MG63 (cell line): ENCODE measurements at places on chromosomes 2 and 18.
A peak's percentile ranks its signal among the peaks of the same experiment; 100 is the strongest.

DNA sequence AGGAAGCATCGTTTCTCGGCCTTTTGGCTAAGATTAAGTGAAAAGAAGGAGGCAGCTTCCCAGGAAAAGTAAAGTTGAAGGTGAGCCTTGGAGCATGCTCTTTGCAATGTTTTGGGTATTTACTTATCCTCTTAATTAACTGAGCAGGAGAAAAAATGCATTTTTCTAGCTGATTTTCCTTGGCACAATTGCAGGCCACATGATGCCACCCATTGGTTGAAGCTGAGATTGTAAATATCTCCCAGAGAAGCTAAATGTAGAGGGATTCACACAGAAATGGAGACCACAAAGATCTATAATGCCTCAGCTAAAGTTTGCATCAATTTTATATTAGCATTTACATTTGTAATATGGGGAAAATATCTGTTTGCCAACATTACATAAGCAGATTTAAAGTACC, 294.1 kb downstream of the KCNS3 start:
- DNase-seq: no peak

- DNase-seq: peak; percentile 10
These were observed 58.6 kb downstream of the KCNG2 start for GRCh38 chr18:79856119-79857007.

DNA sequence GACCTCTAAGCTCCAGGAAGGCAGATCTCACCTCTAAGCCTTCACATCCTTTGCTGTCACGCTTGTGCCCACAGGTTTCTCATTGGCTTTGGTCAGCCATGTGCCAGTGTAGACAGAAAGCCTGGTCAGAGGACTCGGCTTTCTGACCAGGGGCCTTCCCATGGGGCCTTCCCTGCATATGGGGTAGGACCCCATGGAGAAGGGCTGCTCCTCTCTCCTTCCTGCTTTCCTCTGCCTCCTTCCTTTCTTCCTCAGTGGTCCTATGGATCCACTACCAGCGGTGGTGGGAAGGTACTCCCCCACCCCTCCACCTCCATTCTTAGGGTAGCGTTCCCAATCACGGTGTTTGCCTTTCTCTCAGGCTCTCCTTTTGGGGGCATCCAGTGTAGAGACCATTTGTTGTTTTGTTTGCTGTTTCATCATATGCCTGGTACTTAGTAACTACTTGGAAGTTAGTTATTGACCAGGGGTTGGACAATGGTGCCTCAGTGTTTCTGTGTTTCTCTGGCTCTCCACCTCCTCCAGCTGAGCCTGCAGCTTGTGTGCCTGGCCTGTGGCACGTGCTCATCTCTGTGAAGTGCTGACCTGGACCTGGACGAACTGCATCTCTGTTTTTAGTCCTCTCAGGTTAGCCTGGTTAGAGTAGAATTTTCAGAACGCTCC, 71.6 kb downstream of the ZNF407 start:
- DNase-seq: no peak

DNA sequence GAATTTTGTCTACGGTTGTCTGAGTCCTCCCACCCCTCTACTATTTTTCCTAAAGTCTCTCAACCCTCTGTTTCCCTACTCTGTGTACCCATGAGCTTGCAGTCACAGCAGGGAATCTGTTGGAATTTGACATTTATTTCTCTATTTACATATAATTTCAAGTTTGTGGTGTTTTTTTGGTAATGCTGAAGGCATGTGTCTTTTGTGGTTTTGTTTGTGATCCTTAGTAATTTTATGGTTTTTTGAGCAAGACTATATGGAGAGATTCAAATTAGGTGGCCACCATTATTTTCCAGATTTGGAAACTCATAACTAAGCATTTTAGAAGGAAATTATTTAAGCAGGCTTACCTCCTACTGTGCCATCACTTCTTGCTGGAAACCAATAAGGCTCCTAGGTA, 27.2 kb upstream of the FBLN7 start:
- no peak for DNase-seq

GRCh38 chr2:203858176-203858575, 9.4 kb upstream of the CTLA4 start:
- DNase-seq: no peak

GRCh38 chr2:232879618-232880494, 9.8 kb downstream of the SNORC start:
- DNase-seq: no peak

GRCh38 chr2:32425719-32426141, 68.9 kb downstream of the BIRC6 start:
- DNase-seq: peak; percentile 12

DNA sequence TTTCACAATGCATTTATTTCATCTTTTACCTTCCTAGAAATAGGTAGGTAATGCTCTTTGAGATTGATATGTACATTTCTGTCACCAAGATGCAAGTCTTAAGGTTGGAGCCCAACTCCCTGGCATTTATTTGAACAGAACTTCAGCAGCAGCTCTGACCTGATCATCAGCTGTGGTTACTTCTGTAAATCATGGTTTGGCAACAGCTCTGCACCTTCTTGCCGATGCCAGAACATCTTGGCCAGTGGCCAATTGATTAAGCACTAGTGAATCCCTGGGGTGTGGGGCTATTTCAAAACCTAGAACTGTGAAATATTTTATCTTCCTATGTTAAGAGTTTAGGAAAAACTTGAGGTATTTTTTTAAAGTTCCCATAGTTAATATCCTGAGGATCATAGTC, 124.8 kb upstream of the NYAP2 start:
- peak; percentile 64 for DNase-seq

GRCh38 chr2:23520256-23520655, 135.3 kb downstream of the KLHL29 start:
- no peak for DNase-seq

GRCh38 chr2:207251573-207252192, 85.9 kb upstream of the KLF7 start:
- peak; percentile 61 for DNase-seq

GRCh38 chr2:72114693-72115051, 33.0 kb downstream of the CYP26B1 start:
- DNase-seq: no peak

- peak; percentile 65 for DNase-seq
These were observed 65.6 kb downstream of the ATP8B1 start for GRCh38 chr18:57737400-57738060.

DNA sequence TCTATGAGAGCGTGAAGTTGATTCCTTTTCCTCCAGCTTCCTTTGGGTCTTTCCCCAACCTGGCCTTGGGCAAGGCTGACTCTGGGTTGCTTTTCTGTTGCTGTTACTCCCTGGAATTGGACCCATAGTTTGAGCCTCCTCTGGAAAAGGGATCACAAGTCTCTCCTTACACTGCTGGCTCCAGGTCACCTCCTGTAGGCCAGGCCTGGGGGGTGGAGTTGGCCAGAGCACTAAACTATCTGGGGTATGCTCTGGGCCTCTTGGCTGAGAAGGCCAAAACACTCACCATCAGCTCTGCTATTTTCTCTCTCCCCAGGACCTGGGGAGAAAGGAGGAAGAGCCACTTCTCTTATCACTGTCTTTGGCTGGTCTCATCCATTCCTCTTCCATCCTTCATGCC, 56.5 kb upstream of the NCOA1 start:
- no peak for DNase-seq

DNA sequence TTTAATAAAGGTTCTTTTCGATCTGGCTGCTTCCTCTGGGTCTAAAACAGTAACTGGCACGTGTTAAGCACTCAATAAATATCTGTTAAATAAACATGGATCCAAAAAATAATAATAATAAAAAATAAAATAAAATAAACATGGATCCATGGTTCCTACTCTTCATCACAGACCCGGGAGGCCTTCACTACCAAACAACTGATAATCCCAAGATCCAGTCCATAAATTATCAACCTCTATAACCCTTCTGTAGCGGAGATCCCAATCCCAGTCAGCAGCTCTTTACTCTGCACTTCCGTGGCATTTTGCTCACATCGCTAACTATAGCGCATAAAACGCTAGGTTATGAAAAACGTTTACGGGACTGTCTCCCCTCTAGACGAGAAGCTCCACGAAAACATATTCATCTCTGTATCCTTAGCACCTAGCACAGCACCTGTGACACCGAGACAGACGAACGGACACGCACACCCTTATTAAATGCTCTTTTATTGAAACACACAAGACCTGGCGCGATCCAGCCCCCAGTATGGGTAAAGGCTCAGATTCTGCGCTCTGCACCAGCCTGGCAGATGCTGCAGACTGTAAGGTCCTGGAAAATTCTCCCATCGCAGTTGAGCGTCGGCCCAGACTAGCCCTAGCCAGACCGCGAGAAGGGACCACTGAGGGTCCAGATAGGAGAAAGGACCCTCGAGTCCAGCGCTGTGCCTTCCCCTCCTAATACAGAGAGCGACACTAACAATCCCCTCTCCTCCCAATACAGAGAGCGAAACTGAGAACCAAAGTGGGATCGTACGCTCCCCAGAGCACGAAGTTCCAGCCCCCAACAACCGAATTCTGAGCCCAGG, 770 bp downstream of the NBAS start:
- DNase-seq: peak; percentile 26

GRCh38 chr2:77268626-77269025, 253.6 kb downstream of the LRRTM4 start:
- no peak for DNase-seq
